ENCODE measurements at places on chromosomes 11 and 22.

- no peak for DNase-seq
Observed at GRCh38 chr11:78417175-78417887, at the start of gene GAB2. TSS of gene GAB2 (minus strand) at chr11:78417820. CDS start at chr11:78417720, 100 bp downstream.

DNA sequence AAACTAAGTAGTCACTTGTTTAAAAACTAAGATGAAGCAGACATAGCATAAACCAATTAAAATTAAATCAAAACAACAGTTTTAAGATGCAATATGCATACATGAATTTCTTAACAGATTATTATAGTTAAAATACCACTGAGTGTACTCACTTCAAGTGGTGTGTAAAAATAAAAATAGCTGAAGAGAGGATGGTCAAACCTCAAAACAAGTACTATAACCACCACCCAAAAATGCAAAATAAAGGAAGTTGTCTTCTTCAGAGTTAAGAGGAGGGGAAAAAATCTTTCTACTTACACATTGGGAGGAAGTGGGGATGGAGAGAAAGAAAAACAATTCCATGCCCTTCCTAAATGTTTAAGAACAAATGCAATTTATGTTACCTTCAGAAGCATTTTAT is 31.9 kb downstream of the RRAS2 start:
- DNase-seq = peak; percentile 16

DNA sequence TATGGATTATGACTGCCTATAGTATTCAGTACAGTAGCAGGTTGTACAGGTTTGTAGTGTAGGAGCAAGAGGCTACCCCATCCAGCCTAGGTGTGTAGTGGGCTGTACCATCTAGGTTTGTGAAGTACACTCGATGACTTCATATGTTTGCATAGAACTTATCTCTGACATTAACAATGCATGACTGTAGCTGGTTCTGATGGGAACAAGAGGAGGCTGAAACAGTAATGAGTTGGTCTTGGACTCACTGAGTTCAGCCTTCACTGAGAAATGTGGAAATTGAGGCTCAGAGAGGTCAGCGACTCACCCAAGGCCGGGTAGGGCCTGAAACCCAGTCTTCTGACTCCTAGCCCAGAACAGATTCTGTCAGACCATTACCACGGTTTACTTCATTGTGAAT is 13.0 kb downstream of the MYO7A start:
- no peak for DNase-seq

GRCh38 chr11:130070846-130071200 is 1.1 kb downstream of the APLP2 start:
- DNase-seq = no peak

- peak; percentile 11 for DNase-seq
Observed at GRCh38 chr22:46971099-46971763, 208.8 kb downstream of the TBC1D22A start.

GRCh38 chr11:25734591-25735211 is 597.2 kb upstream of the ANO3 start:
- DNase-seq = peak; percentile 39

DNA sequence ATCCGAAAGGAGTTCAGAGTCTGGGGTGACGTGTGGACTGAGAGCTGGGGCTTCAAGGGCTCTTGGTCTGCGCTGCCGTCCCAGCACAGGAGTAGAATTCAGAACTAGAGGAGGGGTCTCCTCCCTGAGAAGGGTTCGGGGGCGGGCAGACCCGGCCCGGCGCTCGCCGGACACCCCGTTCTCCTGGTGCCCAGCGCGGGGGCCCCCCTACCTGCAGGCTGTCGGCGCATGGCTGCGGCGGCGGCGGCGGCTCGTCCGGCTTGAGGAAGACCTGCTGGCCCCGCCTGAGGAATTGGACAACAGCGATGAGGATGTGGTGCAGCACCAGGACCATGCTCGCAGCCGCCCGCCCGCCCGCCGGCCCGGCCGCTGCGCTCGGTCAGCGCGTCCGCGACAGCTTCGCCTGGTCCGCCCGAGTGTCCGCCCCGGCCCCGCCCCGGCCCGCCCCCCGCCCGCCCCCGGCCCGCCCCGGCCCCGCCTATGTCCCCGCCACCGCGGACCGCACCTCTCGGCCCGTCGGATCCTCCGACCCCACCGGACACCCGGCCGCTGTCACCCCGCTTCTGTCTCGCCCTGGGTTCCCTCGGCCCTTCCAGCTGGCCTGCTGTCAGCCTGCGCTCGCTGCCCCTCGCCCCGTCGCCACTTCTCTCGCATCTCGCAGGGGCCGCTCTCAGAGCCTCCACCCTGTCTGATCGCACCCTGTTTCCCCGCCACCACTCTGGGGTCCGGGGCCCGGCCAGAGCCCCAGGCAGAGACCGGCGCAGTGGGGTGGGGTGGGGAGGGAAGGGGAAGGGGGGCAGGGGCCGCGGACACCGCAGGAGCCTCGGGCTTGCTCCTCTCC is 32.0 kb downstream of the PDE2A start:
- no peak for DNase-seq

DNA sequence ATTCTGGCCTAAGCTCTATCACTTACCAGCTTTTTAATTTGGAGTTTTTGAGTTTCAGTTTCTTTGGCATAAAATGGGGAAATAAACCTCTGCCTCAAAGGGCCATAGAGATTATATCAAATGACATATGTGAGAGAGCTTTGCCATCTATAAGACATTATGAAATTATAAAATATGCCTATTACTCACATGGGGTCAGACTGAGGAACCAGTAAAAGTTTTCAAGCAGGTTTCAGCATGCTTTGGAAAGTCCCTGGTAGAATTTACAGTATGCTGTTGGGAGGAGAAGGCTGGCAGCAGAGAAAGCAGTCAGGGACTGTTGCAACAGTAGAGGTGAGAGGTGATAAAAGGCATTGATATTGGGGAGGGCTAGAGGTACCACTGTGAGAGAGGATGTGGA is 13.6 kb upstream of the MTNR1B start:
- DNase-seq = no peak

DNA sequence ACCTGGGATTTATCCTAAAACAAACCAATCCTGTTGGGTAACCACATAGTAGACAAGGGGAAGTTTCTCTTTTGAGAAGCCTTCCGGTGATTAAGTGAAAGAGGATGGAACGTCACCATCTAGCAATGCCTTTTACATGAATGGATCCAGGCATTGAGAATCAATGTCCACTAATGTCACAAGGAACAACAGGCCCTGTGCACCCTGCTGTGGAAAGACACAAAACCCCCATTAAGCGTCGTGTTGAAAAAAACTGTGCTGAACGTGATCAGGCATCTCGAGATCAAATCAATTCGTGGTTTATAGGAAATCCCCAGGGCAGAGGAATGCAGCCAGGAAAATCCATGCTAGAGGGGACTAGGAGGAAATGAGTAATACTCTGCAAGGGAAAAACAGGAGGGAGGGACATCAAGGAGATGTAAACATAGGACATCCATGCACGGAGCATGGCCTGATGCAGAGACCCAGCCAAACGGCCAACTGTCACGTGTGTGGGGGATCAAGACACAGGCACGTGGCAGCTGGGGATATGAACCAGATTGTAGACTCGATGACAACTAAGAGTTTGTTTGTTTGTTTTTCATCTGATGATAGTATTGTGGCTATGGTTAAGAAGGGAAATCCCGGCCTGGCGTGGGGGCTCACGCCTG is 38.6 kb upstream of the CARS1 start:
- DNase-seq = peak; percentile 83

GRCh38 chr11:596374-596773 is 19.4 kb downstream of the IRF7 start:
- DNase-seq = no peak

DNA sequence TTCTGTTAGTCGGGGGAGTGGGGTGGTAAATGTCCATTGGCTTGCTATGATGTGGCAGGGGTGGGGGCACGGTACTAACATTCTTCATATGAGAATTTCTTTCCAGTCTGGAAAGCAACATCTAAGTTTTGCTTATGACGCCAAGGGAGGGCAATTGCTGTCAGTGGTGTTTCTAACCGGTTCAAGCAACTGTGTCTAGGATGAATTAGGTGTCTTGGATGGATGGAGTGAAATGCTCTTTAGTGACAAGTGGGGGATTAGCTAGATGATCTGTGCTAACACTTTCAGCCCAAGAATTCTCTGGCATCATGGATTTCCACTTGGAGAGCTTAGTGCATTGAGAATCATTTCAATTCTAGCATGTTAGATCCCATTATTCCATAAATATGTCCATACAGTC is 262.6 kb upstream of the SORL1-AS1 start:
- peak; percentile 22 for DNase-seq

DNA sequence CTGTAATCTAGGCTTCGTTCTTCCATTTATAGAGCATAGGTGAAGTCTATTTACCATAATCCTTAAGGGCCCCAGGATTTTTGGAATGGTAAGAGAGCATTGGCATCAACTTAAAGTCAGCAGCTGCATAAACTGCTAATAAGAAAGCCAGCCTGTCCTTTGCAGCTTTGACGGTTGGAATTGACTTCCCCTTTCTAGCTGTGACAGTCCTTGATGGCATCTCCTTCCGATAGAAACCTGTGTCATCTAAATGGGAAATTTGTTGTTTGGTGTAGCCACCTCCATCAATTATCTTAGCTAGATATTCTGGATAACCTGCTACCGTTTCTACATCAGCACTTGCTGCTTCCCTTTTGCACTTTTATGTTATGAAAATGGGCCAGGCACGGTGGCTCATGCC is 58.0 kb upstream of the GLYATL1B start:
- no peak for DNase-seq

GRCh38 chr22:19742160-19743066 is 18.2 kb upstream of the TBX1 start:
- DNase-seq = no peak

DNA sequence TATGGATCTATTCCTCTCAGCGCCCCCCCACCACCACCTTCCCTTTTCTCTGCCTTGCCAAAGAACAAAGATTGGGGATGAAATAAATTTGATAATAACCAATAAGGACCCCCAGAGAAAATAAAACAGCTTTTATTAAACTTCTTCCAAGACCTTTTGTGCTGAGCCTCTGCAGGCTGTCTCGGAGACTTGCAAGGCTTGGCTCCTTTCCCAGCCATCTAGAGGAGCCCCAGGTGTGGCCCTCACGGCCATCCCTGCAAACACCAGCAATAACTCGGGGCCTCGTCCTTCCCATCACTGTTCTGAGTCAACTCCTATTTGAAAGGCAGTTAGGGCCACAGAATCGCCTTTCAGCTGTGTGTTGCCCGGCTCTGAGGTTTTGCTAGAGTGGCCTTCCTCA is 51.2 kb upstream of the LMO1 start:
- DNase-seq = no peak

- DNase-seq = no peak
Observed at GRCh38 chr22:29269230-29269604, 1.1 kb downstream of the EWSR1 start.
